Activated CD8-positive, alpha-beta memory T cell treated with anti-CD3 and anti-CD28 coated beads, Interleukin-2, amount 50 U/mL, for 48 hours (primary cell): ENCODE measurements at places on chromosomes 1 and 21.
A peak's percentile ranks its signal among the peaks of the same experiment; 100 is the strongest.

- no peak for DNase-seq
Measured at GRCh38 chr1:151998611-151999362, 5.1 kb upstream of the S100A10 start.

DNA sequence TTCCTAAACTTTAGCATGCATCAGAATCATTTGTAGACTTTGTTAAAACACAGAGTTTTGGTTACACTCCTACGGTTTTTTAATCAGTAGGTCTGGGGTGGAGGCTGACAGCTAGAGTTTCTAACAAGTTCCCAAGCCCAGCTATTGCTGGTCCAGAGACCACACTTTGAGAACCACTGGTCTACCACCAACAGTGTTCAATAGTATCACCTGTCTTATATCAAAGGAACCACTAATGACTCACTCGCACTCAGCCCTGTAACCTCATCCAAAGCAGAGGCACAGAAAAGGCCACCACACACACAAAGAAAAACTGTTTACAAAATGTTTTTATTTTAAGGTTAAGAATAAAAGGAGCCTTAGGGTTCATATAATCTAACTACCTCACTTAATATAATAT, 68.7 kb downstream of the HIVEP3 start:
- no peak for DNase-seq

GRCh38 chr1:43881415-43881814, 52.2 kb upstream of the ARTN start:
- DNase-seq: no peak

GRCh38 chr1:223662943-223663342, 2.6 kb downstream of the CAPN8 start:
- no peak for DNase-seq

GRCh38 chr1:244237445-244237844, 186.4 kb downstream of the ZBTB18 start:
- DNase-seq: no peak

DNA sequence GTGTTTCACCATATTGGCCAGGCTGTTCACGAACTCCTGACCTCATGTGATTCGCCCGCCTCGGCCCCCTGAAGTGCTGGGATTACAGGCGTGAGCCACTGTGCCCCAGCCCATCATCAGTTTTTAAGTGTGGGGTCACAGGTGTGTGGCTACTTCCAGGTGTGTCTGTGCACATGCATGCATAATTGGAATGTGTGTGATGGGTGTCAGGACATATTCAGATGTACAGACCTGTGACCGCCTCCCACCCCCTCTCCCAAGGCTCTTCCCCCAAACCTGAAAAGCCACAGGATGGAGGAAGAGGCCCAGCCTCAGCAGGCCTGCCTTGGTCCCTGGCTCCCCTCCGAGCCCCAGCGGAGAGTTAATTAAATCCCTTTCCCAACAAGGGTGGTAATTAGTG, 37.3 kb upstream of the CSF3R start:
- DNase-seq: peak; percentile 34

DNA sequence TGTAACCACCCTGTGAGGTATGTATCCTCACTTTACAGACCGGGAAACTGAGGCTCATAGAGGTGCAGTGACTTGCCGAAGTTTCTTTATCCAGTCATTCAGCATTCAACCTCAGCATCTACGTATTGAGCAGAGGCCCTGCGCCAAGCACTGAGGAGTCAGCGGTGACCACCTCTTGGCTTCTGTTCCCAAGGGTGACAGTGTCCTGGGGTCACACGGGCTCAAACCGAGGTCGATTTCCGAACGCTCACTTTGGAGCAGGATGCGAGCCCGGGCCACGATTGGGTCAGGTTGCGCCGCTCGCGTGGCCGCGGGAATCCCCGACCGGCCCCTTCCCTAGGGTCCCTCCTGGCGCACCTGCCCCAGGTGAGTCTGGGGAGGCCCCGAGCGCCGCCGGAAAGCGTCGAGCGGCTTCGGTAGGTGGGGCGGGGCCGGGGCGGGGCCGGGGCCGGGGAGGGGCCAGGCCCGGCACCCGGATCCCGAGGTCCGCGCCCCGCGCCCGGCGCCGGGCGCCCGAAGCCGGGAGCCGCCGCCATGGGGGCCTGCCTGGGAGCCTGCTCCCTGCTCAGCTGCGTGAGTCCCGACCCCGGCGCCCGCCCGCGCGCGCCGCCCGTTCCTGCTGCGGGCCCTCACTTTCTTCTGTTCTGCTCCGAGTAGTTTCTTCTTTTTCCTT, at the start of gene SERINC2:
SERINC2 (plus strand) TSS at position 482 of the 673 bp plus-strand sequence; CDS start at position 535, 53 bp downstream.
- no peak for DNase-seq

DNA sequence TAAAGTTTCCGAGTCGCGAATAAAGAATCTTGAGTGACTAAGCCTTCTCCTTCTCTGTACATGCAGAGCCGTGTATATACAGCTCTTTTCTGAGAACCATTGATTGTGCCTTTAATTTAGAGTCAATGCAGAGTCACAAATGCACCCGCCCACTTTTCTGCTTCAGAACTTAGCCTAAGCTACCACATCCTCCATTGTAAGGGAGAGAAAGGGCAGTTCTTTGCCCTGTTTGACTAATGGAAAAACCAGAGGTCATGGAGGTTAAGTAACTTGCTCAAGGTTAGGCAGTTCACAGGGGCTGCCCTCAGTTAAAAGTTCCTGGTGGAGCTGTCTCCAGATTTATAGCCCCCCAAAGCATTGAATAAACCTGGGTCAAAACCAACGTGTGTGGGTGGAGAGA, 139.6 kb downstream of the TOMM20 start:
- DNase-seq: no peak
